ENCODE measurements at places on chromosomes 2 and 18. TPM values are rescaled to one million over a fixed set of nuclear protein-coding genes. Genes with fewer than 3 reads are reported as not detected.

DNA sequence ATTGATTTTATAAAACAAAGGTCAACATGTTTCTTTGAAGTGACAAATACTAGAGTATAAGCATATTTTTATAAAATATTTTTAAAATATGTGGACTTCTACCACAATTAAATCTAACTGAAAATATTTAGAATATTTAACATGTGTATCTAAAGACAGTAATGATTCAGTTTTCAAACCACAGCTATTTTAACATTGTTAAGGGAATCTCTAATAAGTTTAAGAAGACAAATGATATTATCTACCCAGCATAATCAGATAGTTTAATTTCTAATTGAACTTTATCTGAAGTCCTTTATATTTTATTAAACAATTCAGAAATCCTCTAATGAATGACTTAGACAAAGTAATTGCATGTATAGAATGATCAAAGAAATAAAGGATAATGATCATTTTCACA lies 96.2 kb downstream of the VWC2L start:
- DNase-seq: no peak

- no peak for DNase-seq
Observed at GRCh38 chr2:28152585-28153280, 239.9 kb upstream of the FOSL2 start.

GRCh38 chr18:24472591-24472990 lies 12.2 kb downstream of the HRH4 start:
- DNase-seq: no peak

- no peak for DNase-seq
Observed at GRCh38 chr2:52686935-52687334, 1080.7 kb upstream of the CHAC2 start.

GRCh38 chr2:1032030-1032429 lies 81.4 kb downstream of the SNTG2 start:
- no peak for DNase-seq

GRCh38 chr2:22276696-22277095 lies 1108.3 kb upstream of the KLHL29 start:
- no peak for DNase-seq

- DNase-seq: no peak
Observed at GRCh38 chr2:127092306-127092705, 14.6 kb downstream of the BIN1 start.

GRCh38 chr2:38619458-38620164 lies 16.9 kb upstream of the HNRNPLL start:
- no peak for DNase-seq

- no peak for DNase-seq
Observed at GRCh38 chr18:46273861-46274260, 169.7 kb downstream of the HAUS1 start.

DNA sequence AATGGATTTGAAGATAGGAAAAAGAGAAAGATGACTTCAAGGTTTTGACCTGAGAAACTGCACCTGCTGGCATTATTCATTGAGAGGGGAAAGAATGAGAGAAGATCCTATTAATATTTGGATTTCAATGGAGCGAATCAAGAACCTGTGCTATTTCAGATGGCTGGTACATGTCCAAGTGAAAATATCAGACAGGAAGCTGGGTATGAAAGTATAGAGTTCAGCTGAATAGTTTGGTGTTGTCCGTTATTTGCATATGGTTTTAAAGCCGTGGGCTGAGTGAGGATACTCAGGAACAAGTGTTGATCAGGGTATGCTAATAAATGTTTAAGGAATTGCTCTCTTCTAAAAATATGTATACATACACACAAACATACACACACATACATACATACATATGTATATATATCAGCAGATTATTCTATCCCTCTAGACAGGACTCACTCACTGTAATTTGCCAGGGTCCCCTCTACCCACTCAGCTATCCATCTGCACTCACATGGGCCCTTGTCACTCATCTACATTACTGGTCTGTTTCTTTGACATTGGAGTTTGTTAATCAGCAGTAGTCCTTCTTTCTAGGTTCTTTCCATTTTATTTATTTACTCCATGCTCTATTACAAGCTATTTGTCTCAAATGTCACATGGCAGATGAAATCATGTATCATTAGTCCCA lies 33.9 kb upstream of the IKZF2 start:
- DNase-seq: no peak

GRCh38 chr2:25245141-25245540 lies 76.8 kb upstream of the POMC start:
- DNase-seq: no peak

GRCh38 chr18:12559319-12559718 lies 98.6 kb downstream of the SPIRE1 start:
- DNase-seq: no peak

DNA sequence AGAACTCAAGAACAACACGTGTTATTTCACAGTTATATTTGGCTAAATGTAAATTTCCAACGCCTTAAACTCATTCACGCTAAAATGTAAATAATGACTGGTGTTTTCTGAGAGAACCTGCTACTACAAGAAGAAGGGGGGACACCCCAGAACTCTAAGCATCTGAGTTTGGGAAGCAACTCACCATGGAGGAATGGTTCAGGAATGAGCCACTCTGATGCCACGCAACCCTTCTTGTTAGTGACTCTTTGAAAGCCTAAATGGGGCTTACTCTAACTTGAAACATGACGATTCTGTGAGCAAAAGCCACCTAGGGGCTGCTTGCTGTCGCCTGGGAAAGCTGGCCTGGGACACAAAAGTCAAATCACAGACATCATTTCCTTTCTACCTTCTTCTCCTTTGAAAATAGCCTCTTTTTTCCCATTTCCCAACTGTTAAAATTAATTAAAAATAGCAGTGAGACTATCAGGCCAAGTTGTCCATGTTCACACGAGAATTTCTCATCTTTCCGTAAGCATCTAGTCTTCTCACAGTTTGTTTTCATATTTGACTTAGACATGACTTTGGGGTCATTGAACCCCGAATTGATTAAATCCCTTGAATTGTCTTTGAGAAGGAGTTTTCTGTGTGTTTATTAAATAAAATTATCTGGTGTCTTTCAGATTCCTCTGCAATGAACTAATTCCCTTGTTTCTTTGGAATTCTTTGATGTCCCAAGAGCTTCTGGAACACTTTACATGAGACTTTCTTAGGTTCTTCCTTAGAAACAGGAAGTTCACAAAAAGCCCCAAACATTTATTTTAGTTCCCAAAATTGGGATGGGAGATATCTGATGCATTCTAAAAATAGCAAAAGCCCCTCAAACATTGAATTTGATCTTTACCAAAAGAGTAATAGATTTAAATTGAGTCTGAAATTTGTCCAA lies 75.5 kb upstream of the CABLES1 start:
- no peak for DNase-seq

The RSAD2 gene
- 5.1 TPM for total RNA-seq

The TNFAIP6 gene
- total RNA-seq: 26.5 TPM

The WIPF1 gene
- 32.4 TPM for total RNA-seq

The TAF4B gene
- total RNA-seq: 7.2 TPM

The SLC8A1 gene
- total RNA-seq: 35.5 TPM

Data from skin of body (tissue), 3 donors.